ENCODE measurements at places on chromosomes 13 and 19. TPM values are rescaled to one million over a fixed set of nuclear protein-coding genes. Genes with fewer than 3 reads are reported as not detected.

ZNF577 gene
- total RNA-seq, result 37.7 TPM

NEK5 gene
- total RNA-seq, result 0.73 TPM

TNNI3 gene
- 27.9 TPM for total RNA-seq

- H3K36me3 ChIP-seq, result peaks cover 3% of the 10 kb centered on the region
- no peak for DNase-seq
- H3K4me3 ChIP-seq, result no peak overlapping the region
- no peak overlapping the region for H3K27ac ChIP-seq
- H3K27me3 ChIP-seq, result no peaks in the 10 kb centered on the region
Measured at GRCh38 chr13:77222000-77222690, 104.7 kb downstream of the MYCBP2 start.

- no peaks in the 10 kb centered on the region for H3K4me1 ChIP-seq
- DNase-seq, result no peak
- no peak overlapping the region for H3K27ac ChIP-seq
- no peaks in the 10 kb centered on the region for H3K27me3 ChIP-seq
- H3K4me3 ChIP-seq, result no peak overlapping the region
Measured at GRCh38 chr13:74444864-74445479, 310.8 kb upstream of the KLF12 start.

DNA sequence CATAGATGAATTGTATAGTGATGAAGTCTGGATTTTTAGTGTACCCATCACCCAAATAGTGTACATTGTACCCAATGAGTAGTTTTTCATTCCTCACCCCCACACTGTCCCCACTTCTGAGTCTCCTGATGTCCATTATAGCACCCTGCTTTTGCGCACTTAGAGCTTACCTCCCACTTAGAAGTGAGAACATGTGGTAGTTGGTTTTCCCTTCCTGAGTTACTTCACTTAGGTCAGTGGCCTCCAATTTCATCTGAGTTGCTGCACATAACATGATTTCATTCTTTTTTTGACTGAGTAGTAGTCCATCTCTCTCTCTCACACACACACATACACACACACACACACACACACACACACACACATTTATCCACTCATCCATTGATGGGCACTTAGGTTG is 43.2 kb upstream of the ALOX5AP start:
- no peak for DNase-seq
- no peaks in the 10 kb centered on the region for H3K36me3 ChIP-seq
- H3K27ac ChIP-seq, result no peak overlapping the region
- H3K27me3 ChIP-seq, result no peaks in the 10 kb centered on the region

GRCh38 chr19:33621811-33622504 is at the start of gene CHST8:
CHST8 (plus strand) TSS chr19:33621953; CDS start chr19:33689262, 67,309 bp downstream.
- peaks cover 30% of the 10 kb centered on the region for H3K4me1 ChIP-seq
- H3K27me3 ChIP-seq, result peaks cover 60% of the 10 kb centered on the region
- peaks cover 3% of the 10 kb centered on the region for H3K36me3 ChIP-seq

GRCh38 chr19:5832061-5832460 is 7.4 kb downstream of the FUT6 start:
- no peak overlapping the region for H3K4me3 ChIP-seq
- H3K4me1 ChIP-seq, result peaks cover under 1% of the 10 kb centered on the region
- H3K36me3 ChIP-seq, result no peaks in the 10 kb centered on the region

- no peaks in the 10 kb centered on the region for H3K27me3 ChIP-seq
- H3K4me3 ChIP-seq, result no peak overlapping the region
- H3K4me1 ChIP-seq, result 0 out of 2 replicates have a peak, but pooled peaks cover 5% of the 10 kb centered on the region
- H3K27ac ChIP-seq, result no peak overlapping the region
Measured at GRCh38 chr19:14370169-14370939, 10.9 kb upstream of the ADGRE5 start.

- no peak for DNase-seq
- no peaks in the 10 kb centered on the region for H3K36me3 ChIP-seq
- no peak overlapping the region for H3K27ac ChIP-seq
- no peaks in the 10 kb centered on the region for H3K4me1 ChIP-seq
- no peaks in the 10 kb centered on the region for H3K27me3 ChIP-seq
Measured at GRCh38 chr13:29255567-29255966, 339.9 kb downstream of the SLC7A1 start.

DNA sequence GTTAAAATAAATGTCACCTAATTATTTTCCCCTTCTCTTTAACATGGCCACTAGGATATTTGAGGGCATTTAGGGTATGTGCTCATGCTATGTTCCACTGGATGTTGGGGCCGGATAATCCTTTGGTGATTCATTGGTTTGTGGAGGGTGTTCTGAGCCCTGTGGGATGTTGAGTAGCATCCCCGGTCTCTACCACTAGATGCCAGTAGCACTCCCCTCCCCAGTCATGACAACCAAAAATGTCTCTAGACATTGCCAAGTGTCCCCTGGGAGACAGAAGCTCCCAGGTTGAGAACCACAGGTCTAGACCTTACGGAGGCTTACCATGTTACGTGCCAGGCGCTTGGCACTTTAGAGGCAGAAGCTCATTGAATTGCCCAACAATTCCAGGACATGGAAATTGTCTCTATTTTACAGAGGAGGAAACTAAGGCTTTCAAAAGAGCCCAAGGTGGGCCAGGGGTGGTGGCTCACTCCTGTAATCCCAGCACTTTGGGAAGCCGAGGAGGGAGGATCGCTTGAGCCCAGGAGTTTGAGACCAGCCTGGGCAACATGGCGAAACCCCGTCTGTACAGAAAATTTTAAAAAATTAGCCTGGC is 14.1 kb downstream of the SHANK1 start:
- 0 out of 2 replicates have a peak, but pooled peaks cover 2% of the 10 kb centered on the region for H3K4me1 ChIP-seq
- no peak overlapping the region for H3K27ac ChIP-seq
- 0 out of 2 replicates have a peak, but pooled peaks cover 6% of the 10 kb centered on the region for H3K27me3 ChIP-seq
- peak; percentile 88 for DNase-seq
- no peak overlapping the region for H3K4me3 ChIP-seq
- H3K36me3 ChIP-seq, result no peaks in the 10 kb centered on the region

GRCh38 chr13:96533408-96533807 is 443.5 kb downstream of the HS6ST3 start:
- no peaks in the 10 kb centered on the region for H3K4me1 ChIP-seq
- DNase-seq, result no peak
- H3K27ac ChIP-seq, result no peak overlapping the region
- H3K36me3 ChIP-seq, result no peaks in the 10 kb centered on the region
- no peak overlapping the region for H3K4me3 ChIP-seq
- no peaks in the 10 kb centered on the region for H3K27me3 ChIP-seq

GRCh38 chr13:97324115-97324514 is 102.0 kb downstream of the MBNL2 start:
- no peaks in the 10 kb centered on the region for H3K36me3 ChIP-seq
- H3K4me3 ChIP-seq, result no peak overlapping the region
- no peaks in the 10 kb centered on the region for H3K27me3 ChIP-seq
- no peak for DNase-seq
- H3K27ac ChIP-seq, result no peak overlapping the region

DNA sequence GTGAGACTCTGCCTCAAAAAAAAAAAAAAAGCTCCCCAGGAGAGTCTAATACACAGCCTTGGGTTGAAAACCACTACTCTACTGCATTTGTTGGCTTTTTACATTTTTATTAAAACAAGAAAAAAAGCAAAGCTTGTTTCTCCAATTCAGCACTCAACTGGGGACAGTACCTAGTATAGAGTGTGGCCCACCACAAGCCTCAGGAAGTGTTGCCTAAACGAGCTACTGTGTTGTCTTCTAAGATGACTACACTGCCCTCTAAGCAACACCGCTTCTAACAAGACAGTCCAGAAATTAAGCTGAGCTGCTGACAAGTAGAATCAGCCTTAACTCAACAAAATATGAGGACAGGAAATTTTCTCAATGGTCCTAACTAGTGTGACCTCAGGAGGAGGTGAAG is 522.2 kb downstream of the FGF9 start:
- no peak for DNase-seq
- peaks cover 6% of the 10 kb centered on the region for H3K4me1 ChIP-seq
- no peaks in the 10 kb centered on the region for H3K27me3 ChIP-seq
